ENCODE measurements at places on chromosomes 16 and 17.
A peak's percentile ranks its signal among the peaks of the same experiment; 100 is the strongest.

- no peak for DNase-seq
These were observed 64.8 kb downstream of the TUBD1 start for GRCh38 chr17:59827721-59828477.

DNA sequence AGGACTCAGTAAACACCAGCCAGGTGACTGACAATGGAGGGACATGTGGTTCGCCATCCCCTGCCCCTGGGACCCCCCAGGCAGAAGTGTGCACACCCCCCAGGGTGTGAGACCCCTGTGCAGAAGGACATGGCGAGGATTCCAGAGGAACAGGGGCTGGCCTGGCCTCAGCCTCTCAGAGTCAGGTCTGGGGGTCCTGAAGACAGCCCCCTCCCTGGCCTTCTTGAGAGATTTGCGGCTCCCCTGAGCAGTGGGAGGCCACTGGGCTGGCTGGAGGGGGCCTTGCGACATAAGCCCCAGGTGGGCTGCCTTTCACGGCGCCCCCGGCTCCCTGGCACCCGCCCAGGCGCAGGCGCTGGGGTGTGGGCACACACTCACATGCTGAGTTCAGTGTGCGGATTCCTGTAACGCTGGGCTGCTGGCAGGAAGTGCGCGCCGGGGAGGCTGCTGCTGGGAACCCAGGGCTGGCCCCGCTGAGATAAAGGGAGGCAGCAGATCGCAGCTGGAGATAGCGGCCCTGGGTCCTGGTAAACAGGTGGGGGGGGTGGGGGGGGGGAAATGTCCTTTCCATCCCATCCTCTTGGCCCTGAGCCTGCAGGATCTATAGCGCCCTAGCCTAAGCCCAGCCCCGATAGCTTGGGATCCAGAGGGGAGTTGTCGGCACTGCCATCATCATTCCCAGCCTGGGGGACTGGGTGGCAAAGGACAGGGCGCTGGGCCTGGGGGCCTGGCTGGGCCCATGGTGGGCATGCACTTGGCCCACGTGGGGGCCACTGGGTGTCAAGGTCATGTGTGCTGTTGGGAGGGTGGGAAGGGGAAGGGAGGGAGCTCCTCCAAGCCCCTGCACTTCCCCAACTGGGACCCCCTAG lies 27.1 kb downstream of the TMEM235 start:
- DNase-seq = no peak

- no peak for DNase-seq
These were observed 185.6 kb downstream of the UTP18 start for GRCh38 chr17:51445946-51446345.

DNA sequence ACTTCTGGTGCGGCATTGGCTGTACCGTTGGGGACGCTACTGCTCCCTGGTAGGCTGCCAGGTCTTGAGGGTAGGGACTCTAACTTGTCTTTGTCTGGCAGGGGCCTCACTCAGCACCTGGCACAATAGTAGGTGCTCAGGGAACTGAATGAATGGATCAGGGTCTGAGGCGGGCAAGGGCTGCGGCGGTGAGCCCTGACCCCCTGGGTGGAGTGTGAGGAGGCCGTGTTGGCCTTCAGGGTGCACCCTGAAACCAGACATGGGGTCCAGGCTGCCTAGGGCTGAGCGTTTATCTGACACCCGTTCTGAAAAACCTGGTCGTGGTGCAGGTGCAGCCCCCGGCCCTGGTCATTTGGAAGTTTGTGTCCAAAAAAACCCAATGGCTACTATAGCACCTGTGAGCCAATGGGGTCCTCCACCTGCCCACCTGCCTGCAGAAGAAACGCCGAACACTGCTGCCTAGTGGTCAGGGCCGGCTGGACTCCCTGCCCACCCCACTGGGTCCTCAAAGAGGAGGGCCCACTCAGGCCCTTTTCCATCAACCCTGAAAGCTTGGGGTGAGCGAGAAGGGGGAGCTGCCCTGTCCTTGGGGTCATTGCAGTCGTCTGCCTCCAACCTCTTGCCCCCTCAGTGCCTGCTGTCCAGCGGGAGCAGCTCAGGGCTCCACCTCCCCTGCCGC lies 4.9 kb upstream of the ATP6V0C start:
- no peak for DNase-seq

DNA sequence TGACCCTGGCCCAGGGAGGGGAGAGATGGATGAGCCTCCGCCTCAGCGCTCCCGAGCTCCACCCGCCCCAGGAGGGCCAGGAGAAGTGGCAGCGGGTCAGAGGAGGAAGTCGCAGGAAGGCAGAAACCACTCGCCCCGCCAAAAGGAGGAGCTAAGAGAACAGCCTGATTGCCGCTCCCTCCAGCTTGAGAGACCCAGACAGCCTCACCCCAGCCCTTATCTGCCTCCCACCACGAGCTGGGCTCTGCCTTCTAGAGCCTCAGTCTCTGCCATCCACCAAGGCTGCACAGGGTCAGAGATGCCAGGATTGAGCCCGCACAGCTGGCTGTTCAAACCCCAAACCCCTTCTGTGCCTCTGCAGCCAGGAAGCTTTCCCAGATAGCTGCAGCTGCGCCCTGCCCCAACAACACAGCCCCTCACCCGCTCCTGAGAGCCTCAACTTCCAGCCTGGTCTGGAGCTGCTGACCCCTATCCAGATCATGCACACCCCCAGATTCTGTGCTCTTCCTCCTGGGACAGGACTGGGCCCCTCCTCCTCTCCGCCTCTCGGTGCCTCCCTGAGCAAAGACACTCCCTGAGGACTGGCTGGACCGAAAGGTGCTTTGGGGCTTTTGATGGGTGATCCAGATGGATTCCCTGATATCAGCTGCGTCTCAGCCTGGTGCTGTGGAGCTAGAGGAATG lies 1.0 kb upstream of the ATP2A3 start:
- no peak for DNase-seq

GRCh38 chr17:45906927-45907622 lies 12.7 kb downstream of the MAPT start:
- DNase-seq = no peak

DNA sequence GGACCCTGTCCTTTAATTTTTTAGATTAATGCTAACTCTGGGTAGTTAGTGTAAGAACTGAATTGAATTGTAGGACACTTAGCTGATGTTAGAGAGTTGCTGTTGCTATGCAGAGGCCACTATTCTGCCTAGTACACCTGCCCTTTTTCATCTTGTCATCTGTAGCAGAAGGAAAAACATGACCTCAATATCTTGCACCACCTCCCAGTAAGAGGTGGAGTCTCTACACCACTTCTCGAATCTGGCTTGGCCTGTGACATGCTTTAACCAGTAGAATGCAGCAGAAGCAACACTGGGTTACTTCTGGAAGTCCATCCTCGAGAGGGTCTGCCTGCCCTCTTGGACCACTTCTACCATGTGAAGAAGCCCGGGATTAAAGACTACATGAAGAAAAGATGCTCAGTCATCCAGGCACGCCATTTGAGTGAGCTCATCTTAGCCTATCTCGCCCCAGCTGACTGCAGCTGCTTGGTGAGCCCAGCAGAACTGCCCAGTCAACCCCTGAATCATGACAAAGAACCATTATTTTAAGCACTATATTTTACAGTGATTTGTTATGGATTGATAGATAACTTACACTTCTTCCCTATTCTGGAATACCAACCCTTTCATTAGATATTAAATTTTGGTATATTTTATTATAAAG lies 153.5 kb downstream of the MYO1D start:
- DNase-seq = no peak

DNA sequence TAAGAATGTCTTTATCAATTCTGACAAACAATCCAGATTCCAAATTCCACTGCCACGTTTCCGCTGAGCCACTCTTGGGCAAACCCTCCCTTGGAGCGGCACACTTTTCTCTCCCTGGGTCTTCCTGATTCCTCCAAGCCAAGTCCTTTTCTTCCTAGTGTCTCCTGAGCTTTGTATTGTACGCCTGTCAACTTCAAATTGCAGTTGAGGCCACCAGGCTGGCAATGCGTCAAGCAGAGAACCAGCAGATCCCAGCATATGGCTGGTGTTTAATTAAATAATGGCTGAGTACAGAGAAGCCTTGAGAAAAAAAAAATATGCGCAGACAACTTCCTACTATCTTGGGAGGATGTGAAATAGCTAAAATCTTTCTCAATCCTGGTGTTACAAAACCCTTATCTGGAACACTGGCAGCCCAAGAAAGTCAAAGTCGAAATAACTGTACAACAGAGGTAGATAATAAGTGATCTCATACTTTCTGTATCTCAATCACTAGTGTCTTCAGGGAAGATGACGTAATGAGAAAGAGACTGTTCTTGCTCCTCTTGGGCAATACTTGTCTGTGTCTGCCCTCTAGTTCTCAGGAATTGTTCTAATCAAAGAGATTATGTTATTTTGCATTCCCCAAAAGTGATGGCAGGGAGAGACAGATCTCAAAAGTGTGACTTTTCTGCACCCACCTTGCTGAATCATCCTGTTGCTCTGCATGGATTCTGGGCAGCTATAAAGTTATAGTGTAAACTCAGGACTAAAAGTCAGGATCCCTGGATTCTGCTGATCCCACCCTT lies 15.0 kb downstream of the SMIM36 start:
- DNase-seq = no peak

DNA sequence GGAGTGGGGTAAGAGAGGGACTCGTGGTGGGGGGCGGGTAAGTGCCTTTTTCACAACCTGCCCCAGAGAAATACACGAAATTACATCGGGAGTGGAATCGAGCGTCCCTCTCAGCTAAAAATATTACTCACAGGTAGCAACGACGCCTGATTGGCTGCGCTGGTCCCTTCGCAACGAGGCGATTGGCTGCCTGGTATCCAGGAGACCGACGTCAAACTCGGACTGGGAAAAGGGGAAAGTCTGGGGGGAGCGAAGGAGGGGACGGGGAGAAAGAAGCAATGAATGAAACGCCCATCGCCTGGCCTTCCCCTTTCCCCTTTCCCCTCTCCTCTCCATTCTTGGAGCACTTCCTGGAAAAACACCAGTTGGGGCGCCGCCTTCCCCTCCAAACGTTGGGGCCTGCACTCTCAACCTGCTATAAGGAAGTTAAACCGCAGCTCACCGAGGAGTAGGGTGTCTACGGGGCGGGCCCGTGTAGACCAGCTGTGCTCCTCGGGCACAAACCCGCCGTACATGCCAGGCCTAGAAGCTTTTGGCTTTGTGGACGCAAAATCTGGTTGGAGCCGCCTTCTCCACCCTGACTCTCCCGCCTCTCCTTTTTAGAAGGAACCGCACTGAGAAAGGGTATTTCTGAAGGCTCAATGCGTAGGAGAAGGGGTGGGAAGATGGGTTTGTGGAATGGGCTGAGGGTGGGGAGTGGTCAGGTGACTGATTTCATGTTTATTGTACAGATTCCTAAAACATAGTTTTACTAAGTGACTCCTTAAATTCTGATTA lies 1.4 kb upstream of the TOB1 start:
- DNase-seq = peak; percentile 97

DNA sequence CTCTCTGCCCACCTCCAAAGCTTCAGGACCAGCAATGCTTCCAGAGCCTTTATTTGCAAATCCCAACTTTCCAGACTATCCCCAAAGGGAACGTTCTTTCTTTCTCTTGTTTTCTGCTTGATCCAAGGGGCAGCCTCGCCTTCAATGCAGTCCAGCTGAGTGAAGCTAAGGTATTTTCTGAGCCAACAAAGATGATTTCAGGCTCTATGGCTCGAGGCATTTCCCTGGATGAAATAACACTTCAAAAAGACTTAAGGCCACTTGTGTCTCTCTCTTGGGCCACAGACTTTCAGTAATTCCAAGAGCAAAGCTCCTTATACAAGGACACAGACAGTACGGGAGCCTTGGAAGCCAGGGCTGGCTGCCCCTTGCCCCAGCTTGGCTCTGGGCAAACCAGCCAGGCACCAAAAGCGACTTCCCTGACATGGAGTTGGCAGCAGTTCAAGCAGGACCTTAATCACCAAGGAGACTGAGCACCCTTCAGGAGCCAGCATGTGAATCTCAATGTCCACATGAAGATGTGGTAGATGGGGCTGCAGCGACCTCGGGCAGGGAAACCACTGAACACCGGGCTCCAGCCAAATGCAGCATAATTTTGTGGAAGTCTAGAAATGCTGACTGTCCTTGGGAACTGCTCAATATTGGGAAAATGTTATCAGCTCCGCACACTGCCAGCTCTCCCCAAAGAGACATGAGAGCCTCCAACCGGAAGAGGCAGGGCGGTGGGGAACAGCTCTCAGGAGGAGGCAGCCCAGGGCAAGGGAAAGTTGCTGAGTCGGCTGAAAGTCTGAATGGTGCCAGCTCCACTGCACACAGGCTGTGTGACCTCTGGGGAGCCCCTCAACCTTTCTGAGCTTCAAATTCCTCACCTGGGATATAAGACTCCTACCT lies 39.0 kb downstream of the TK2 start:
- DNase-seq = no peak

DNA sequence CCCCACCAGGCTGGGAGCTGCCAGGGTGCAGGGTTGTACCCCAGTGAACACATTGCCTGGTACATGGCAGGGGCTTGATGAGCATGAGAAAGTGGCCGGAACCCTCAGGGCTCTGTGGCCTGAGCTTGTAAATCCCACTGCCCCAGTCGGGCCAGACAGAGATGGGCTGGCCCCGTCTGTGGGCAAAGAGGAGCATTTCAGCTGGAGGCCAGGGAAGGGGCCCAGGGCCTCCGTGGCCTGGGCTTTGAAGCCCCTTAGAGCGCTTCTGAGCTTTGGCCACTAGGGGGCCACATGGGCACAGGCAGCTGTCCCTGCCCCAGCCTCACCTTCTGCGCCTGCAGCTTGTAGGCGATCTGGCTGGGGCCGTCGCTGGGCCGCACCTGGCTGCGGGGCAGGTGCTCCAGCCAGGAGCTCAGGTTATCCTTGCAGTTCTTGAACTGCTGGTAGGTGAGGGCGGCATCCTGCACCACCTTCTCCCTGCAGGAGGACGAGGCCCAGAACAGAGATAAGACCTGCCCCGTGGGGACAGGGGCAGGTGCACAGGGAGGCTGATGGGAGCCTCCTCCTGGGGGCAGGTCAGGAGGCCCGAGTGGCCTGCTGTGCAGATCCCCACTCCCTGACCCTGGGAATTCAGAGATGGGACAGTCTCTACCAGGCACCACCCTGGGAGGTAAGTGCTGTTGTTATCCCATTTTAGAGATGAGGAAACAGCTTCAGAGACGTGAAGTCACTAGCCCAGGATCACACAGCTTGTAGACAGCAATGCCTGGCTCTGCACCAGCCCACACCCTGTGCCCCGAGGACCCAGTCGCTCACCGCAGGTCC lies 12.8 kb downstream of the EVPL start:
- peak; percentile 53 for DNase-seq

GRCh38 chr16:77794586-77794985 lies 6.2 kb downstream of the VAT1L start:
- no peak for DNase-seq

GRCh38 chr16:12348733-12349704 lies 372.5 kb downstream of the SNX29 start:
- DNase-seq = no peak

DNA sequence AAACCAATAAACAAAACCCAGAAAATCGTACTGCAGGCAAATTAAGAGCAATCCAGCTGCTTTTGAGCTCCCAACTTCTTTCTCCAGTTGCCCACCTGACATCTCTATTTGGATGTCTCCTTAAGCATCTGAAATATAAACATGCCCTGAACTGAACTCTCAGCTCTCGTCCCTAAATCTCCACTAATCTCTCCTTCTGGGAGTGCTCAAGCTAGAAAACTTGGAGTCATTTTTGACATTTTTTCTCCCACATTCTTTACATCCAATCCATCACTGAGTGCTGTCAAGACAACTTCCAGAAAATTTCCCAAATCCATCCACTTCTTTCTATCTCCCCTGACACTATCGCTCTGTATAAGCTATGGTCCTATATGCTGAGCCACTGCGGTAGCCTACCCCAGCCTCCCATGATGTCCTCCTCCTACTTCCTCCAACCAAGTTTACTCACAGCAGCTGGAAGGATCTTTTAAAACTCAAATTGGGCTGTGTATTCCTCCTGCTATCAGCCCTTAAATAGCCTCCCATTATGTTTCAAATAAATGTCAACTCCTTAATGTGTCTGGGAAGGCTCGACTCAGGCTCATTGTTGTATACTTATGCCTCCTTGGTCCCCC lies 53.1 kb downstream of the HS3ST3B1 start:
- no peak for DNase-seq
